ENCODE measurements at places on chromosomes 7 and 10.

GRCh38 chr10:89373916-89374711 is 3.7 kb upstream of the IFIT1B start:
- peak; percentile 48 for DNase-seq

DNA sequence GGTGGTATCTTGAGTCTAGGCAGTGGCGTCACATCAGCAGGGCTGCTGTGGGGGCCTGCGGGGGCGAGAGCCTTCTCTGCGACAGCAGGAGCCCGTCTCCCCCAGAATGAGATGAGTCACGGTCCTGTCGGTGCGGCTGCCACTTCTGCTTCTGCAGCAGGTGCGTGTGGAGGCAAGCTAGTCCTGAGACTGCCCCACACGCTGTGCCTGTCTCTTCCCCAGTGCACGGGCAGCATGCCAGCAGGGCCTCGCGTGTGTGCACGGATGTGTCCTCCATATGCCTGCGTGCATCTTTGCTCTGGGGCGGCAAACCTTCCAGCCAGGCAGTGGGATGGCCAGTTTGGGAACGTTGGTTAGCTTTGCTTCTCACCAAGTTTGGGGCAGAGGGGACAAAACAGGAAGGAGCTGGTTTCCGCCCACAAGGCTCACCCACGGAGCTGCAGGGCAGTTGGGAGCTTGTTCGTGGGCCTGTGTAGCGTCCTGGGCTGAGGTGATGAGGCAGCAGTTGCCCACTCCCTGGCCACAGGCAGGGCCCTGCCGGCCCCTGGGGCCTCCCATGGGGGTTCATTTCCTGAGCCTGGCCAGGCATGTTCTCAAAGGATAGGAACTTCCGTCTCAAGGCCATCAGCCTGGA is 60.8 kb upstream of the PPIF start:
- no peak for DNase-seq

DNA sequence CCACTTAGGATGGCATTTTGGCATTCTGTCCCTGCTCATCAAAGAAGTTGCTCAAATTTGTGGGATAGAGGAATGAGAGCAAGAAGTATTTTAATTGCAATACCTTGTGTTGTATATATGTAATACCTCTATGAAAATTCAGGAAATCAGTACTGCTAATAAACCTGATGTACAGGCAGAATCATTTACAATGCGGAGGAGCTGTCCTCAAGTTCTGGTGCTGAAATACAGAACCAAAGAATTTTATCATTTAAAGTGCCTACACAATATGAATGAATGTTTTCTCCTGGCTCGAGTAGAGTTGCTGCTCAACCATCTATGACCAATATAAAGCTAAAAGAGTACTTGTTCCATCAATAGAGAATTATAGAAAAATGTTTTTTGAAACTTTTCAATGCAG is 305.8 kb downstream of the PLXNA4 start:
- DNase-seq = peak; percentile 49

- no peak for DNase-seq
These were observed 75.3 kb downstream of the GAD2 start for GRCh38 chr10:26291721-26292480.

GRCh38 chr7:129845178-129845971 is 107.4 kb downstream of the UBE2H start:
- DNase-seq = peak; percentile 72

Data from ACHN (cell line).